ENCODE measurements at places on chromosomes 3 and 15.

DNA sequence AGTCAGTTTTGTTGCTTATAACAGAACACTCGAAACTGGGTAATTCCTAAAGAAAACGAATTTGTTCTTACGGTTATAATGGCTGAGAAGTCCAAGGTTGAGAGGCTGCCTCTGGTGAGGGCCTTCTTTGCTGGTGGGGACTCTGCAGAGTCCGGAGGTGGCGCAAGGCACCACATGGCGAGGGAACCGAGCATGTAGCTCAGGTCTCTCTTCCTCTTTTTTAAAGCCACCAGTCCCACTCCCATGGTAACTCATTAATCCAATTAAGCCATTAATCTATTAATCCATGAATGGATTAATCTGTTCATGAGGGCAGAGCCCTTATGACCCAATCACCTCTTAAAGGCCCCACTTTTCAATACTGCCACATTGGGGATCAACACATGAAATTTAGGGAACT, 50.0 kb downstream of the ROPN1B start:
- DNase-seq: no peak

GRCh38 chr15:53762916-53763315, 3.5 kb upstream of the WDR72 start:
- DNase-seq: no peak

GRCh38 chr3:135771760-135772159, 193.8 kb upstream of the PPP2R3A start:
- DNase-seq: no peak

GRCh38 chr3:191139736-191140135, 59.3 kb upstream of the OSTN start:
- DNase-seq: no peak

DNA sequence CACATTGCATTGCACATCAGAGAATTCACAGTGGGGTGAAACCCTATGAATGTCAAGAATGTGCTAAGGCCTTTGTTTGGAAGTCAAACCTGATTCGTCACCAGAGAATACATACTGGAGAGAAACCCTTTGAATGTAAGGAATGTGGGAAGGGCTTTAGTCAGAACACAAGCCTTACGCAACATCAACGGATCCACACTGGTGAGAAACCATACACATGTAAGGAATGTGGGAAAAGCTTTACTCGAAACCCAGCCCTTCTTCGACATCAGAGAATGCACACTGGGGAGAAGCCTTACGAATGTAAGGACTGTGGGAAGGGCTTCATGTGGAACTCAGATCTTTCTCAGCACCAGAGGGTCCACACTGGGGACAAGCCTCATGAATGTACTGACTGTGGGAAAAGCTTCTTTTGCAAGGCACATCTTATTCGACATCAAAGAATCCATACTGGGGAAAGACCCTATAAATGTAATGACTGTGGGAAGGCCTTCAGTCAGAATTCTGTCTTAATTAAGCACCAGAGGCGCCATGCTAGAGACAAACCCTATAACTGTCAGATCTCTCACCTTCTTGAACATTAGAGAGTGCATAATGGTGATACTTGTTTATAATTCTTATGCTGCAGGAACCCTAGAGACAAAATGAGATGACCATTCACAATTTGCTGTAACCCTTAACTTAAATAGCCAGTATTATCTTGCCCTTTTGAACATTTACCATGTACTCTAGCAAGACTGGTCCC, 9.0 kb downstream of the ZNF662 start:
- no peak for DNase-seq

- DNase-seq: no peak
Observed at GRCh38 chr15:51046799-51047449, 47.8 kb downstream of the TNFAIP8L3 start.

DNA sequence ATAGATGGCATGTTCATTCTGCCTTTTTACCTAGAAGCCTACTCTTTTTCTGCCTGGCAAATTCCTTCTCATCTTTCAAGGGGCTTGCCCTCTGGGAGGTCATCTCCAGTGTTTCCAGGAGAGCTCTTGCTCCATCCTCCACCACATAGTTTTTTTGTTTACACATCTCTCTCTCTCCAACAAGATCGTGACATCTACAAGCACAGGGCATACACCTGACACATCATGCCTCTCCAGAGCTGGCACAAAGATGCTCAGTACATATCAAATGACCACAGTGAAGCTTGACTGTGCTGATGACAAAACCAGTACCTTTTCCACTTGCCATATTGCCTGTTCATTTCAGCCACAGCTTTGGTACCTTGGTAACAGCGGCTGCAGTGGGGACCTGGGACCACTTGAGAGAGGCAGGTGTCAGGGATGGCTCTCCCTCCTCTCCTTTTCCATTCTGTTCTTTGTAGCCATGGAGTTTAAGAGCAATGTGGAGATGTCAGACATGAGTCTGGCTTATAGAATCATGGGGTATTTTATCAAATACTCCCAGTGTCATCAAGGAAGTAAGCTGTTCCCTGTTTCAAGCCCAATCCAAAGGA, 15.4 kb downstream of the ALPK3 start:
- DNase-seq: no peak

DNA sequence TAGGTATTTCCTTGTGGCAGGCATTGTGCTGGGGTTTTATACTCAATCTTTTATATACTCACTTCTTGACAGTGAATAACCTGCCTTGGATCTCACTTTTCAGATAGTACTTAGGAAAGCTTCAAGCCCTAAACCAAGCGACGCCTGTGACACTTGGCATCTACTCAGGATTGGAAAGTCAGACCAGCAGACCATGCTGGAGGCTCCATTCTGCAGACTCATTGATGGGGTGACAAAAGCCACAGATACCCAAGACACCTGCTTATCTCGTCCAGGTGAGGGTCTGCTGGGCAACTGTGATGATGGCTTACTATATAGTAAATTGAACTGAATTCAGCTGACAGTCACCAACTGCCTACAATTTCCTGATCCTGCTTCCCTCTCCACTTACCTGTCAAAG, 79.4 kb upstream of the MRPS22 start:
- DNase-seq: no peak

GRCh38 chr15:56128081-56128480, 115.6 kb downstream of the RFX7 start:
- no peak for DNase-seq

- no peak for DNase-seq
Observed at GRCh38 chr3:86934851-86935250, 56.1 kb downstream of the VGLL3 start.

- DNase-seq: no peak
Observed at GRCh38 chr3:26590919-26591484, 31.6 kb upstream of the LRRC3B start.

GRCh38 chr3:176734146-176734545, 463.1 kb downstream of the TBL1XR1 start:
- DNase-seq: no peak

- no peak for DNase-seq
Observed at GRCh38 chr3:15976524-15976923, 178.7 kb upstream of the ANKRD28 start.
